Hematopoietic multipotent progenitor cell treated with erythropoietin and hydrocortisone succinate and interleukin-3 and kit ligand, for 8 days (in vitro differentiated cells): ENCODE measurements at places on chromosomes 13 and 19.

DNA sequence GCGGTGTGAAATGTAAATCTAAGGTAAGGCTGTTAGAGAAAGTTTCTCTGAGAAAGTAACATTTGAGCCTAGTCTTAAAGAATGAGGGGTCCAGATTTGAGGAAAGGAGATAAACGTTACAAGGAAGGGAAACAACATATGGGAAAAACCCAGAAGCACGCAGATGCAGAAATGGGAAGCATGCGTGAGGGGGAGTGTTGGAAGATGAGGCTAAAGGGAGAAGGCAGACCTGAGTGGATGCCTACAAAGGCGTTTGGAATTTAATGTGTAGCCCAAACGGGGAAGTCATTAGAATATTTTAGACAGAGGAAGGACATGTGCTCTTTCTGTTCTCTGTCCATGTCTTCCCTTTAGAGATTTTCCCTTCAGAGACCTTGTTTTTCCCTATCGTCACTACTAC, 61.0 kb downstream of the TPT1 start:
- no peak for DNase-seq

DNA sequence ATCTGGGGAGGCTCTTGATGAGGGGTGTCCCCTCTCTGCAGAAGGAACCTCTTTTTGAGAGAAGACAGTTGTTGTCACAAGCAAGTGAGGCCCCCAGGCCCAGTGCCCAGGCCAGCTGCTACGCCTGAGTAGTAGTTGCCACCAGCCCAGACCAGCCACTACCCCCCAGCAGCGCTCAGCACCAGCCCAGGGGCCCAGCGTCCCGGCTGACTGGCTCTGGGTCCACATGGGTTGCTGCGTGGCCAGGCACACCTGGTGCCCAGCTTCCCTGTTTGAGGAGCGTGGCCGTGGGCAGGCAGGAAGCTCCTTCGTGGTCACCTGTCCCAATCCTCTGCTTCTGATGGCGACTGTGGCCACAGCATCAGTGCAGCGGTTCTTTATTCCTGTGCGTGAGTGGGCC, 84.7 kb downstream of the KDM4B start:
- DNase-seq: no peak

- DNase-seq: no peak
Observed at GRCh38 chr13:24184265-24184841, 23.8 kb downstream of the SPATA13 start.

DNA sequence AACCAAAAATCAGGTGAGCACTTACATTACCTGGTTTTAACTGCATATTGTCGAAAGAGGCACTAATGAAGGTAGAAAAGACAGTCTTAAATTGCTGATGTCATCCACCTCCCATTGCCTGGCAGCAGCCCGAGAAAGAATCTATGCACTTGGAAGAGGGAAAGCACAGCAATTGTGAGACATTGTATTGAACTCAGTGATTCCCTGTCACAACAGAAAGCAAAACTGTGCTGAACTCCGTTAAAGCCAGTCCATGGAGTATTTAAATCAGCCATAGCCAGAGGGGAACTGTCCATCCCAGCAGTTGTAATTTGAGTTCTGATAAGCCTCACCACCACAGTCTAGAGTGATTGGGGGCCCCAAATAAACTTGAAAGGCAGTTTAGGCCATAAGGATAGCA, 466.6 kb upstream of the PCDH9 start:
- no peak for DNase-seq

- no peak for DNase-seq
Observed at GRCh38 chr13:110784704-110785103, 71.2 kb downstream of the ING1 start.

DNA sequence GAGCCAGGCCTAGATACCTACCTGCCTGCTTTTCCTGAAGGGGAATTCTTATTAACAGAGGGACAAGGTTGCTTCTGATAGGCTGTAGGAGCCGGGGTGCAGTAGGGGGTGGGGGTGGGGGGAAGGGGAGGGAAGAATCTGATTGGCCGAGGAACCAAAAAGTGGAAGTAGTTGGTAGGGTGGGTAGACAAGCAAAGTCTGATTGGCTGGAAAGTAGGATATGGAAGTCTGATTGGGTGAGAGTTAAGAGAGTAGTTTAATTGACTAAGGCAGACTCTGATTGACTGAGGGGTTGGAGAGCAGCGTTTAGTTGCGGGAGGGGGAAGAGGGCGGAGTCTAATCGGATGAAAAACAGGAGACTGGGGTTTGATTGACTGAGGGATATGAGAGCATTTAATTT, 9.4 kb upstream of the CYP4F22 start:
- DNase-seq: peak; percentile 3

GRCh38 chr13:19882231-19882630, 18.8 kb upstream of the ZMYM5 start:
- DNase-seq: no peak

DNA sequence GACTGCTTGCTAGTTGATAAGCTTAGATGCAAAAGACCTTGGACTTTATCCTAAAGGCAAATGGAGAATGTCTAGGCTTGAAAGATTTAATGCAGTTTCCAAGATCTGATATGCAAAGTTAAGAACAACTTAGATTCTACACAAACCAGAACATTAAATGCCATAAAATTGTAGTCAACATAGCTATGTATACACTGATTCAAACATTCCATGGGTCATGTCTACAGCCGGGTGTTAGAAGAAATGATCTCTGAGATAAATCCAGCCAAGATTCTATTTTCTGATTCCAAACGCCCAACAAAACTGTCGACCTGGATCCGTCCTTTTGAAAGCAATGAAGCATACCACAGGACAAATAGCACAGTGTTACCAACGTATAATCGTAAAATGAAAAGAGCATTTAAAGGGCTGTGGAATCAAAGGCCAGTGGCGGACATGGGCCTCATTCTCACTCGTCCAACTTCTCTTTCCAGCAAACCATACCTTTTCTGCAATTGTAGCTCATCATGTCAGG, 52.7 kb downstream of the KCTD12 start:
- DNase-seq: no peak

DNA sequence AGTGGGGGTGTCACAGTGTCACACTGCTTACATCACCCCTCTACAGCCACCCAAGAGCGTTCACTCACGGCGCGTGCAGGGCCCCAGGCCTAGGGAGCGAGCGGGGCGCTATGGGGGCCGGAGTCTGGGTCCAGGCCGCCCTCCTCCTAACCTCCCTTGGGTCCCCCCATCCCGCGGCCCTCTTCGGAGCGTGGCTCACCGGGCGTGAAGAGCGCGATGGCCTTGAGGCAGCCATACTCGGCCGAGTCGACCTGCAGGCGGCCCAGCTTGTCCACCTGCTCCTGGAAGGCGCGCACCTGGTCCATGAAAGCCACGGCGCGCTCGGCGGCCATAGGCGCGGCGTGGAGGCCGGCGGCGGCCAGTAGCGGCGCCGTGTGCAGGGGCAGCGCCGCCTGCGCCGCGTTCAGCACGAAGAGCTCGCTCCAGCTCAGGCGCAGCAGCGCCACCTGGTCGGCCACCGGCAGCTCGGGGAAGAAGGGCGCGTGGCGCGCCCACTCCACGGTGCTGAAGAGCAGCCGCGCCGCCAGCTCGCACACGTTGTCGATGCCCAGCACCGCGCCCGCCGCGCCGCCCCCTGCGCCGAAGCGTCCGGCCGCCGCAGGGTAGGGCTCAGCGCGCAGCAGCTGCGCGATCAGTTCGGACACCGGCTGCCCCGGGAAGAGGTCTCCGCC, 9.4 kb downstream of the OCEL1 start:
- peak; percentile 66 for DNase-seq

DNA sequence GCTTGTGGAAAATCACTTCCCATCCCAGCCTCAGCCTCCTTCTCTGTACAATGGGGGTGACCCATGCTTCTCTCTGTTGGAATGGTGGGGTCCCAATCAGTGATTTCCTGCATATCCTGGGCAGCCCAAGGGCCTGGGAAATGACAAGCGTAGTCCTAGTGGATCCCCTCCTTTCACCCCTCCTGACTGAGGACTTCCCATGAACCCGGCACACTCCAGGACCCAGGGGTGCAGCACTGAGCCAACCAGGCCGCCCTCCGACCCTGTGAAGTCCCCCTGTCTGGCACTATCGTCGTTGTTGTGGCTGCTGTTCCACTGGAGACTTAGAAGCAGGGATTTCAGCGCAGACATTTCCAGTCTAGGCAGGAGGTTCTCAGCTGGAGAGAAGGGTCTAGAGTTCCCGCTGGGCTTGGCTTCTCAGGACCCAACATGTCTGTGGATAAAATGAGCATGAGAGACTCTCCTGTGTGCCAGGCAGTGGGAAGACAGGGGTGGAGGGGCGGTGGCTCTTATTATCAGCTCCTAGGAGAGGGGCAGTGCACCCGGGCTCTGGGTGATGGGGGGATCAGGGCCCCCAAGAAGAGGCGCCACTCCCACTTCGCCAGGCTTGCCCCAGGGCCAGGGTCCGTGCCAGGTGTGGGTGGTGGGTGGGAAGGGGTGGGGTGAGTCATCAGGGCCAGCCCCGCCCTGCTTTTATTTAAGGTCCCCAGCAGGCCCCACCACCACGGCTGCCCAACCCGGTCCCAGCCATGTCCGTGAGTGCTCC, at the start of gene LGALS7B:
LGALS7B (plus strand) TSS at position 723 of the 766 bp plus-strand sequence; CDS start at position 750, 27 bp downstream.
- no peak for DNase-seq

DNA sequence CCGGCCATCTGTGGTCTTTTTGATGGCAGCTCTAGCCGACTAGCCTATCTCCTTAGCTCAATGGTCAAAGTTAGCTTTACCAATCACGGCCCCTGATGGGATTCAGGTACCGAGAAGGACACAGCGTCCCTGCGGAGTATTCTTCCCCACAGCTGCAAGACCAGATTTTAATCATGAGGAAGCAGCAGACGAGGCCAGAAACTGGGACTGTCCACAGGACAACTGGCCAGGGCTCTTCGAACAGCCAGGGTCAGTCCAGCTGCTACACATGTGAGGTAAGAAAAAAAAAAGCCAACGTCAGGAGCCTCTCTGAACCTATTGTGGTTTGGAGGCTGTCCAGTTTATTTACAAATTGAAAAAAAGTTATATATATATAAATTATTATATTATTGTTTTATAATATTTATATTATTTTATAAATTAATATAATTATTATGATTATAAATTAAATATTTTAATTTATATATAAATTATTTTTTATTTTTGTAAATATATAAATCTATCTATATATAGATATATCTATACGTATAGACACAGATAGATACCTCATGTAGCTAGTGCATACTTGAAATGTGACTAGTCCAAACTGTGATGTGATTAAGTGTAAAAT, 10.8 kb downstream of the RINL start:
- no peak for DNase-seq

DNA sequence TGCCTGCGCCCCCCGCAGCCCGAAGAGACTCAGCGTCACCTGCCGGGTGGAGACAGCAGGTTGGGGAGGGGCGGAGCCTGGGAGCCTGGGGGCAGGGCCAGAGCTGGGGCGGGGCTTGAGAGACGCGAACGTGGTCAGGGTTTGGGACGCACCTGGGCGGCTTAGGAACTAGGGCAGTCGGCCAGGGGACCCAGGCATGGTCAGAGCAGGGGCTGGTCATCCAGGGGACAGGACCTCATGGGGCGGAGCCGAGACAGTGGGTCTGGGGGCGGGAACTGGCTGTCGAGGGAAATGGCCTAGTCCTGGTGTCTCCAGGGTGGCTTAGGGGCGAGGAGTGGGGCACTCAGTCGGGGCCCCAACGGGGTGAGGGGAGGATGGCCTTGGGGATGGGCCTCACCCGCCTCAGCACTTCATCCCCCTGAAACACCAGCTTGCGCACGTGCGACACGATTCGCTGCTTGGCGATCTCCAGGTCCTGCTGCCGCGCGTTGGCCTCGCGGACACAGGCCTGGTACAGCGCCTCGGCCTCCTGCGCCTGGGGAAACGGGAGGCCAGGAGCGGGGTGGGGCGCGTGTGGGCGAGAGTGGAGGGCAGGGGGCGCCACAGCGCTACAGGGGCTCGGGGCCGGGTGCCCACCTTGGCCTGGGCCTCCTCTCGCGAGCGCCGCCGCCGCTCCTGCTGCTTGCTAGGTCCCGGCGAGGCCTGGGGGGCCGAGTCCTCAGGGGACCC, 5.8 kb downstream of the GMIP start:
- no peak for DNase-seq

- peak; percentile 20 for DNase-seq
Observed at GRCh38 chr19:41871573-41872383, 5.3 kb upstream of the CD79A start.

- peak; percentile 39 for DNase-seq
Observed at GRCh38 chr13:21849323-21849722, 178.4 kb downstream of the FGF9 start.

- DNase-seq: no peak
Observed at GRCh38 chr13:50951366-50951765, 41.8 kb downstream of the RNASEH2B start.

GRCh38 chr19:11265785-11266236, 3.5 kb upstream of the DOCK6 start:
- peak; percentile 32 for DNase-seq

DNA sequence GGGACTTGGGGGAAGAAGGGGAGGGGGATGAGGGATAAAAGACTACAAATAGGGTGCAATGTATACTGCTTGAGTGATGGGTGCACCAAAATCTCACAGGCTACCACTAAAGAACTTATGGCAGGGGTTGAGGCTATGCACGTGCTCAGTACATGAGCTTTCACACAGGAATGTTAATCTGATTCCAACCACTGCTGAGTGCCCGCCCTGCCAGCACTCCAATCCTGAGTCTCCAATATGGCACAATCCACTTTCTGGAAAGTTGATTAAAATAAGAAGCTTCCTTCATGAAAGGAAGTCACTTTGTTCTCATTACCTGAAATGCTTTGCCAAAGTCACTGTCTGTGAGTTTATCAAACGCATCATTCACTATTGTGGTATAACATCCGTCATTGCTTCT, 463.0 kb downstream of the IRS2 start:
- no peak for DNase-seq

- DNase-seq: no peak
Observed at GRCh38 chr13:75843991-75844390, 207.9 kb downstream of the LMO7 start.

DNA sequence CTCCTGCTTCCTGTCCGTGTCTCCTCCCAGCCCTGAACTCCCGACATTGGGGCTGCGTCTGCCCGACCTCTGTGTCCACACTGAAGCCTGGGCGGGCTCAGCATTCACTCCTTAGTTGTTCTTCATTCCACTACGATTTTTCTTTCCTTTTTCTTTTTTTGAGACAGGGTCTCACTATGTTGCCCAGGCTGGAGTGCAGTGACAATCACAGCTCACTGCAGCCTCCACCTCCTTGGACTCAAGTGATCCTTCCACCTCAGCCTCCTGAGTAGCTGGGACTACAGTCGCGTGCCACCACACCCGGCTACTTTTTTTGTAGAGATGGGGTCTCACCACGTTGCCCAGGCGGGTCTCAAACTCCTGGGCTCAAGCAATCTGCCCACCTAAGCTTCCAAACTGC, 23.5 kb upstream of the SIGLEC11 start:
- no peak for DNase-seq
